ENCODE measurements at places on chromosomes 6 and 20.
A peak's percentile ranks its signal among the peaks of the same experiment; 100 is the strongest.

GRCh38 chr6:147468634-147469033 lies 39.9 kb upstream of the SAMD5 start:
- no peak for DNase-seq

DNA sequence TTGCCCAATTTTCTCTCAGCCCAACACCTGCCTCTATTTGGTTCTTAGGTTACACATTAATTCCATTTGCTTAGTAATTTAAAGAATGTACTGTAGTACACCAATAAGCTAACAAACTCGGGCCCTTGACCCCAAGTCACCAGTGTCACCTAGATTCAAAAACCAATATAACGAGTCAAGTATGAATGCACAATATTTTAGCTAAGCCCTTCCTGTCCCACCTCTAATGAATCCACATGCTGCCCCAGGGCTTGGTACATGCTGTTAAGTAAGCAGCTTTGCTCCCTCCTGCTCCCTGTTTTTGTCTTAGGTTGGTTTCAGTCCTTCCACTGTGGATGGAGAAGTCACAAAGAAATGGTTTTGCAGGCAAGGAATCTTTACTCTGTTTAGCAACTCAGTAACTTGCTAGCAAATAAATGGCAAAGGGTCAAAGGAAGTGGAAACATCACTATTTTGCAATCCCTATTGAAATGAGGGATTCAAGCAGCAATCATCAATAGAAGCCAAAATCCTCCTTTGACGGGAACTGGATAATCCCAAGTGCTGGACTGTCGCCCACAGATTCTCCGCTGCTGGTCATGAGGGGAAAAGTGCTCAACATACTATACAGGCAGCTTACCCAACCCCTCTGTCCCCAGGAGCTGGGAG lies 5.0 kb upstream of the MPC1 start:
- DNase-seq: peak; percentile 82

GRCh38 chr6:1481286-1481685 lies 91.9 kb downstream of the FOXF2 start:
- DNase-seq: peak; percentile 98

DNA sequence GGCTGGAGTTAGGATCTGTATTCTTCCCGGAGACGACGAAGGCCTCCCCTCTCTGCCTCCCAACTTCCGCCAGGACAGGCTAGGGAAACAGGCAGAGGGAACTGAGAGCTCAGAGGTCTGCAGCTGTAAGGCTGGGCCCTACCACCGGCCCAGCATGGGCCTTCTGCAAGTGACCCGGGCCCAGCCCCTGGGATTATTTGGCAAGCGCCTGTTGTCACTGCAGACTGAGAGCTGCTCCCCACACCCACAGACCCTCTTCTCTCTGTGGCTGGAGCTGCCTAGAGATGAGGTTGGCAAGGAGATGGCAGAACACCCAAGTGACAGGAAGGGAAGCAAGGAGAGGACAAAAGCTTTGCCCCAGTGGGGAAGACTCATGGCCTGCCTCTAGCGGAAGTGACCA lies 212.6 kb downstream of the ZDHHC14 start:
- no peak for DNase-seq

DNA sequence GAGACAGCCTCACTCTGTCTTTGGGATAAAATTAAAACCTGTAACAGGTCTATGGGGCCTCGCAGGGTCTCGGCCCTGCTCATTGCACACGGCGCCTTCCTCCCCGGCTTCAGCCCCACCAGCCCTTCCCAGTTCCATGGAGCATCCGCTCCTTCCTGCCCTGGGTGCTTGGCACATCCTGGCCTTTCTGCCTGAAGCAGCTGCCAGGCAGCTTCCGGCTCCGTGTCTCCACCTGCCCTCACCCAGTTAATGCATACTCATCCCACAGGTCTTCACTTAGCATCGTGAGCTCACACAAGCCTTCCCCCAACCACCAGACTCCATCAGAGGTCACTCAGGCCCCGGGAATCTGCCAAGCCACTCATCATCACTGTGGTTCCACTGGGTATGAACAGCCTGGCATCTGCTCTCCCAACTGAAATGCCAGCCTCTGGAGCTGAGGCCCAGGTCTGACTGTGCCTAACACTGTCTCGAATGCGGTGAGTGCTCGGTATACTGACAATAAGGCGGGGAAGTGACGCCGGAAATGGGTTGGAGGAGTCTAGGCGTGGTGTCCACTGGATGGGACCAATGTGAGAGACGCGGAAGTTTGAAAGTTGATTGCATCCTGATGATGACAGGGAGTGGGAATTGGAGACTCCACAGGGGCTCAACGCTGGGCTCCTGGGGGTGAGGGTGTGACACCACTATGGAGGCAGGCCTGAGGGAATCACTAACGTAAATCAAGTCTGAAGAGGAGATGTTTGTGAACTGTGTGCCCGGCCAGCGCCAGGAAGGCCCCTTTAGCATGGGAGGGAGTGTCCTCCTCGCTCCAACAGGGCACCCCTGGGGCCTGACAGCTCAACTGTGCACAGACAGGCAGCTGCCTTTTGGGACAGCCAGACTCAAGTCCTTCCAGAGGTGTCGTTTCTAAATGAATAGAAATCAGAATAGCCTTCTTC lies 245.8 kb downstream of the TTLL2 start:
- no peak for DNase-seq

DNA sequence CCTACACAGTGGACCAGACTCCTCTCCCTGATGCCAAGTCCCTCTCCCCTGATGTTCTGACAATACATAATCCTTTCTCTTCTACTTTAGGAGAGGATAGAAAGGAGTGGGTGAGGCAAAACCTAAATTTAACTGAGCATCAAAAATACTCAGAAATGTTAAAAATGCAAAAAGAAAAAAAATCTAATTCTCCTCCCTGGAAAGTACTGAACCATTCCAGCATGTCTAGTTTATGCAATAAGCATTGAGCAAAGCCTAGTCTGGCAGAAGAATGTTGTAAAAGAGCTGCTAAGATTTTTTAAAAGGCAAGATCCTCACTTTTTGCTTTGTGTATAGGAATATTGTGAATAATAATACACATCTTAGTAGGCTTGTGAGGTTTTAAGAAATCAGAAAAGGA lies 116.6 kb upstream of the STXBP5 start:
- no peak for DNase-seq

- no peak for DNase-seq
Observed at GRCh38 chr20:49171909-49172308, 16.2 kb downstream of the STAU1 start.

DNA sequence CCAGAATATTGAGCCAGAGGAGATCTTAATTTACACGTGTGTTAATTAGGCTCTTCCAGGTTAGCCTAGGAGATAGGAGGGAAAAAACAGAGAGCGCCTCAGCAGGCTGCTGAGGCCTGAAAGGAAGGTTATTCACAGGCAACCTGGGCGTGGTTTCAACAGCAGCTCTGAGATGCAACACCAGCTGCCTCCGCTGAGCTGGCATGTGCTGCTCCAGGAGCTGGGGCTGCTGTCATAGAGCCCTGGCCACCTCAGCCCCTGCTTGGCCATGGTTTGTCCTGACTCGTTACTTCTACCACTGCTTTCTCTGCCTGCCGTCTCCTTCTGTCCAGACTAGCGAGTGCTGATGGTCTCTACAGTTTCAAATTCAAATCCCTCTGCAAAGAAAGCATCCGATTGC lies 32.4 kb upstream of the RPP40 start:
- DNase-seq: no peak

GRCh38 chr6:31075528-31075927 lies 36.8 kb downstream of the C6orf15 start:
- DNase-seq: no peak

GRCh38 chr6:138722425-138723371 lies 50.9 kb upstream of the CCDC28A start:
- peak; percentile 53 for DNase-seq

DNA sequence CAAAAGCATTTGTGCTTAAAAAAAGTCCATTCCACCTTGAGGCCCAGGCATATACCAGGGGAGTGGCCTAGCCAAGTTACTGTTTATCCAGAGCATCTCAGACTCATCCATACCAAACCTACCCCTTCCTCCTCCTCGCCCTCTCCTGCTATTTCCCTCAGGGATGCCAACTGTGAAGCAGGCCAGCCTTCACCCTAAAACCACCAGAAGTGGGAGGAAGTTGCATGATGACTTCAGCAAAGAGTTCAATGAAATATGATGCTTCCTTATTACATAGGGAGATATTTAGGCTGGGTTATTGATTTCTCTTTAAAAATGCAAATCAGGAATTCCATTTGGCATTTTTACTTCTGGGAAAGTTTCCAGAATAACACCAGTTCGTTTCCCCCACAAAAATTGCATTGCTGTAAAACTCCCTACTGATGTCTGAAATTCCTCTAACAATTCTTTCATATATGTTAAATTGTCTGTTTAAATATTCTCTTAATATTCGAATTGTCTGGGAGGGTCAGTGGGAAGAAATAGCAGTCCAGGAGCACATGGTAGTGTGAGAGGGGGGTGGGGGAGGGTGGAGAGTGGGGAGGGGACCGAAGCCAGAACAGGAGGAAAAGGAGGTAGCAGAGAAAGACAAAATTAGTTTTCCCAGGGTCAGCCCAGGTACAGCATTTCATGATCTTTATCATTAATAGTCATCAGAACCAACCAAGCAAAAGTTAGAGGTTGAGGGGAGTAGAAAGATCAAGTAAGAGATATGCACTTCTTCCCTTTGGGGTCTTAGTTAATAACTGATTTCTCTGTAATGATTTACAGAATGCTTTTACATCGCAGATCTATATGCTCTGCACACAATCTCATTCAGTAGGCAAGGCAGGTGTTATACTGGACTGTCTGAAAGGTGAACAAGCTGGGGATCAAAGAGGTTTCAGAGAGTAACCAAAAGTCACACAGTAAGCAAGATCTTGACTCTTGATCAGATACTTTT lies 1.7 kb upstream of the TCP11 start:
- peak; percentile 33 for DNase-seq

- no peak for DNase-seq
Observed at GRCh38 chr20:43529051-43529450, 21.6 kb downstream of the L3MBTL1 start.

- DNase-seq: no peak
Observed at GRCh38 chr6:137804637-137805036, 62.4 kb upstream of the TNFAIP3 start.

GRCh38 chr6:48099713-48100587 lies 11.0 kb downstream of the PTCHD4 start:
- DNase-seq: no peak

DNA sequence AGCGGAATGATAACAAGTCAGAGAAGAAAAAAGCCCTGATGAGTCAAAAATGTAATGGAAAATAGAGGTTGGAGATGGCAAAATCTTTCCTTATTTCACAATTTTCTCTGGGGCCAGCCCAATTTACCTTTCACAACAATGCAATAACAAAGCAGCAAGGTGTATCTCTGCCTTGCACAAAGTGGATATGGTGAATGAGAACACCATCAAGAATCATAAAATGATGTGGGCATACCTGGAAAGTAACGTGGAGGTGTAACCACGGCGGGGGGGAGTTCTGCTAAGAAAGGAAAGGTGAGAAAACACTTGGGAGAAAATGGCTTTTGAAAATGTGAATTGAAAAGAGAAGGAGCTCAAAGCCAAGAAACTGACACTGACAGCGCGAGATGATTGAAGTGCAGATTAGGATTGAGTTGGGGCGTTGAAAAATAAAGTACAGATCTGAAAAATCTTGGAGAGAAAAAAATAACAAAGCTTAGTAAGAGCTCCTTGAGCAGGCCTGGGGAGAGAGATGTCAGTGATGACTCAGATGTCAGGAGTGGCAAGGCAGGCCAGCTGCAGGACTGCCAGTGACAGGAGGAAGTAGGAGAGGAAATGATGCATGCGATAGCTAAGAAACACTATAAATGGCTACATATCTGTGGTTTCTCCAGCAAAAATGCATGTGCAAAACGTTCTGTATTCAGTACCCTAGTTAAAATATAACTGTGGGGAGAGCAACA lies 26.2 kb downstream of the ARHGAP18 start:
- peak; percentile 100 for DNase-seq

GRCh38 chr6:41498968-41499599 lies 47.1 kb upstream of the FOXP4 start:
- DNase-seq: no peak

DNA sequence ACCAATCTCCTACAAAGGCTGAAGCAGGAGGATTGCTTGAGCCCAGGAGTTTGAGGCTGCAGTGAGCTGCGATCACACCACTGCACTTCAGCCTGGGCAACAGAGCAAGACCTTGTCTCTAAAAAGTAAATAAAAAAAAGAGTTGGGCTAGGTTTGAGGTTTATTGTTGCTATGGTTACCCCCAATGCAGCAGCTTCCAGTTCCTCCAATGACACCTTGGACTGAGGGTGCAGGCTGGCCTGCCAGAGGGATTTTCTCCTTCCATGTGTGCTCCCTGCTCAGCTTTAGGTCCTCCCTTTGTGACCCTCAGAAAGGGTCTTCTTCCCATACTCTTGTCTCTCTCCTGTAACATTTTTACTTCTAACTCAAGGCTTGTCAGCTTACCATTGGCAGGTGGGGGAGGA lies 10.6 kb upstream of the TBC1D20 start:
- no peak for DNase-seq

DNA sequence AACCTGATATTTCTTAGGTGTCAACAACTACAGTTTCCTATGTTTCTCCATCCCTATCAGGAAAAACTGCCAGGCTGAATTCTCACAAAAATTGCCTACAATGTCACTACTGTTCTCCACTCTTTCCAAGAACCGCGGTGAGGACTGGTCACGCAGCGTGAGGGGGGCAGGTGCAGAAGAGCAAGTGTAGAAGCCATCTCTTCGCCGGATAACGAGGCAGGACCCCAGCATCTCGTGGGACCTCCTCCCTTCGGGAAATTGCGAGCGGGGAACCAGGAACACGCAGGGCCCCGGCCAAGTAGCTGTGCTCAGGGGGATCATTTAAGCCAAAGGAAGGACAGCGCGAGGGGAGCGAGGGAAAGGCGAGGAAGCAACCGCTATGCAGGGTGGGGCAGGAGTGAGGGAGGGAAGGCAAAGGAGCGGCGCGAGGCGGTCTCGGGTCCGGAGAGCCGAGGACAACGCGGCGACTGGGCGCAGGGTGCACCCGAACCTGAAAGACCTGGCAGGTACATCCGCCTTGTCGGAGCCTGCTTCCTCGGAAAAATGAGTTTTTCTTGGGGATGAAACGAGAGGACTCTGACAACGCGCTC lies 559 bp downstream of the APMAP start:
- DNase-seq: no peak

- no peak for DNase-seq
Observed at GRCh38 chr20:32585011-32585585, at the start of gene NOL4L. Gene NOL4L (minus strand): TSS chr20:32585333. CDS start chr20:32584890, 443 bp downstream.

DNA sequence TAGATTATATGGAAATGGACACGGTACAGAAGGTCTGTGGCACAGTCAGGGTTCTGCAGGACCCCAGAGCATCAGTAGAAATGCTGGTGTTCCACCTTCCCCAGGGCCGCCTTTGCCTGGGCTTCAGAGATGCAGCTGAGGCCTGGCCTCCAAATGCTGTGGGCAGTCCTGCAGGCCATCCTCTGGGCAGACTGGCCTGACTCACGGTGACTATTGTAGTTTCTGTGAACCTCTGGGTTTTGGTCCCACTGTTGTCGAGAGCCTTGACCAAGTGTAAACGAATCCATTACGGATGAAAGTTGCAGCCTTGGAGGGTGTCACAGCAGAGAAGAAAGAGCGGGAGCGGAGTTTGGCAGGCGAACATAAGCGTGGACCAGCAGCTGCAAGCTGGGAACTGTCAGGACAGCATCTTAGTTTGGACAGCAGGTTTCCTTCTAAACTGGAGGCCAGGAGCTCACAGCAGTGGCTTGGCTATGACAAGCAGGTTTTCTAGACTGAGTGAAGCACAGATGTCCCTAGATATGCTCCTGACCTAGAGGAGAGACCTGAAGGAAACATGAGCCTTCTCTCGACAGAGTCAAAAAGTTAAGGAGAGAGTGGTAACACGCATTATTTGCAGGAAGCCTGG lies 46.2 kb upstream of the BCLAF1 start:
- DNase-seq: no peak

- DNase-seq: no peak
Observed at GRCh38 chr6:143676437-143677045, 1.2 kb upstream of the PHACTR2 start.
